Thoracic aorta (tissue), 2 donors: ENCODE measurements at places on chromosomes 7 and 10. TPM values are rescaled to one million over a fixed set of nuclear protein-coding genes. Genes with fewer than 3 reads are reported as not detected.

SRGN gene
- 200 TPM for total RNA-seq

PDZD7 gene
- total RNA-seq, result 0.14 TPM

KLF14 gene
- not detected for total RNA-seq

GRCh38 chr7:25454562-25455041 lies 226.3 kb upstream of the NPVF start:
- no peak for DNase-seq

SEMA3E gene
- 15.2 TPM for total RNA-seq

WEE2 gene
- total RNA-seq, result not detected

DNA sequence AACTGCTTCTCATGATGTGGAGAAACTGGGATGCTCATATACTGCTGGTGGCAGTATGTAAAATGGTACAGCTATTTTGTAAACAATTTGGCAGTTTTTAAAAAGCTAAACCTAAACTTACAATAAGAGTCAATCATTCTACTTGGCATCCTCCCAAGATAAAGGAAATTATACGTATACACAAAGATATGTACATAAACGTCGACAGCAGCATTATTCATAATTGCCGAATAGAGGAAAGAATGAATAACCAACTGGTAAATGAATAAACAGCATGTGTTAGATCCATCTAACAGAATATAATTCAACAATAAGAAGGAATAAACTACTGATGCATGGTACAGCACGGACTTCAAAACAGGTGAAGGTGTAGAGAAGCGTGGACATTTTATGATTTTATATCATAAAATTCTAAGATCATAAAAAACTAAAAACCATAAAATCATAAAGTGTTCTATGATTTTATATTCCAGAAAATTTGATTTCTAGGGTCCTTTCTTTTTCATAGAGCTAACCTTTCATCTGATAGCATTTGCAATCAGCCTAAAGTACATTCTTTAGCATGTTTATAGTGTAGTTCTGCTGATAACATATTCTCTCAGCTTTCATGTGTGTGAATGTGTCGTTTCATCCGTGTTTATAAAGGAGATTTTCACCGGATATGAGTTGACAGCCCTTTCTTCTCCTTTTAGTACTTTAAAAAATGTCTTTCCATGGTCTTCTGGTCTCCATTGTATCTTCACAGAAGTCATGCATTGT lies 261.5 kb downstream of the DIP2C start:
- DNase-seq, result no peak

- DNase-seq, result no peak
Observed at GRCh38 chr10:95388109-95388471, 97.3 kb upstream of the PDLIM1 start.
